ENCODE measurements at places on chromosomes 1 and 21.
A peak's percentile ranks its signal among the peaks of the same experiment; 100 is the strongest.

DNA sequence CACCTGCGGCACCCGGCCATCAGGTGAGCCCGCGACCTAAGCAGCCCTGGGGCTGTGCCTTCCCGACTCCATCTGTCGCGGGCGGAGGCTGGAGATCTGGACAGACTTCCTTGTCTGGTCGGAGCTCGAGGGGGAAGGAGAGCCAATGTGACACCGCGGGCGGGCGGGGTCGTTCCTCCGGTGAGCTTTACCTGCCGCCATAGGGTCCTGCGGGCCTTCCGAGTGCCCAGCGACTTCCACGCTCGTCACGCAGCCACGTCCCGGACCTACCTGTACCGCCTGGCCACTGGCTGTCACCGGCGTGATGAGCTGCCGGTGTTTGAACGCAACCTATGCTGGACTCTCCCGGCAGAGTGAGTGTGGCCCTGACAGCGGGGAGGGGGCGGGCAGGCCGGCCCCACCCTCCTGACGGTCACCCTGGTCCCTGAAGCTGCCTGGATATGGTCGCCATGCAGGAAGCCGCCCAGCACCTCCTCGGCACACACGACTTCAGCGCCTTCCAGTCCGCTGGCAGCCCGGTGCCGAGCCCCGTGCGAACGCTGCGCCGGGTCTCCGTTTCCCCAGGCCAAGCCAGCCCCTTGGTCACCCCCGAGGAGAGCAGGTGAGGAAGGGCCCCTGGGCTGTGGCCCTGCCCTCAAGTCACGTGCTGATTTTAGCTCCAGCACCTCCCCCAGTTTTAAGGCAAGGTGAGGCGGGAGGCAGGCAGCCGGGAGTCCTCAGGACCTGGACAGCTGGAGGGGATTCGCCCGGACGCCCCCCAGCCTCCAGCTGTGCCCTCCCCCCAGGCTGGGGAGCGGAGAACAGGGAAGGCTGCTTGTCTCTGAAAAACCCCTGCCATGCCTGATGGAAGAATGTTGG, 1.1 kb downstream of the PUSL1 start:
- peak; percentile 34 for DNase-seq
- peaks cover 11% of the 10 kb centered on the region for H3K36me3 ChIP-seq
- peaks cover 25% of the 10 kb centered on the region for H3K4me1 ChIP-seq
- H3K4me3 ChIP-seq, result peak overlapping the region; percentile 76
- peak overlapping the region; percentile 83 for H3K27ac ChIP-seq

DNA sequence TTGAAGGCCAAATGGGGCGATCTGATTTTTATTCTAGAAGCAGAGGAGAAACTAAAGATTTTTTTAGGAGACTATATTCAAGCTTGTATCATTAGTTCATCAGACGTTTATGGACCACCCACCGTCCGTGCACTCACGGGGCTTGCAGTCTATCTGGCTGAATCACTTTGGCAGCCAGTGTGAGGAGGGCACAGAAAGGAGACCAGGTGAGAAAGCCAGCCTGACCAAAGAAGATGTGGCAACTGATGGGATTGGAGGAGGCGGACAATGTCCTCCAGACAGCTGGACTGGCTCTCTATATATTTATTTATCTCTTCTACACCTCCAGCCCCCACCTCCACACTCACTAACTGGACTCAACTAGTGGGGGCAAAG, 822 bp upstream of the ELOVL1 start:
- no peaks in the 10 kb centered on the region for H3K27me3 ChIP-seq
- no peak for DNase-seq
- H3K36me3 ChIP-seq, result peaks cover 35% of the 10 kb centered on the region
- H3K4me1 ChIP-seq, result peaks cover 47% of the 10 kb centered on the region
- peak overlapping the region; percentile 93 for H3K27ac ChIP-seq
- peak overlapping the region; percentile 79 for H3K4me3 ChIP-seq

- H3K36me3 ChIP-seq, result no peaks in the 10 kb centered on the region
- H3K27me3 ChIP-seq, result no peaks in the 10 kb centered on the region
- no peaks in the 10 kb centered on the region for H3K4me1 ChIP-seq
- H3K27ac ChIP-seq, result no peak overlapping the region
- H3K4me3 ChIP-seq, result no peak overlapping the region
These were observed 199.2 kb downstream of the HLX start for GRCh38 chr1:221078260-221078965.

DNA sequence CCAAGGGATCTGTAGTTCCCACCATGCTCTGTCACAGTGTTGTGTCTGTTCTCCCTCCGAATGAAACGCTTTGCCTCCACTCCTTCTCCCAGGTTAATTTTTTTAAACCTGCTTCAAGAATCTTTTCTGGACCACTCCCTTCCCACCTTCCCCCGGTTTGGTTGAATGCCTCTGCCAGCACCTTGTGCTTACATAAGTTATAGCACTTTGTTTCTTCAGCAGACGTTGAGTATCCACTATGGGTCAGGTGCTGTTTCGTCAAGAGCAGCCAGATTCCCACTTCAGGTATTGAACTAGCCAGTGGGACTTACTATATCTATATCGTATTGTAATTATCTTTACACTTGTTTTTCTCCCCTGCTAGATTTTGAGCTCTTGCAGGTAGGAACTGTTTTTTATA, 27.6 kb downstream of the TTF2 start:
- peaks cover under 1% of the 10 kb centered on the region for H3K4me1 ChIP-seq
- H3K4me3 ChIP-seq, result no peak overlapping the region
- peaks cover 49% of the 10 kb centered on the region for H3K36me3 ChIP-seq

GRCh38 chr1:46205791-46206190, 2.7 kb downstream of the LURAP1 start:
- no peak for DNase-seq
- no peak overlapping the region for H3K27ac ChIP-seq
- H3K4me1 ChIP-seq, result peaks cover 17% of the 10 kb centered on the region
- H3K4me3 ChIP-seq, result no peak overlapping the region

- no peaks in the 10 kb centered on the region for H3K36me3 ChIP-seq
- DNase-seq, result no peak
- no peak overlapping the region for H3K27ac ChIP-seq
- no peak overlapping the region for H3K4me3 ChIP-seq
These were observed 21.8 kb upstream of the GPR153 start for GRCh38 chr1:6282577-6283270.

- no peaks in the 10 kb centered on the region for H3K36me3 ChIP-seq
- H3K4me3 ChIP-seq, result no peak overlapping the region
- DNase-seq, result no peak
- no peaks in the 10 kb centered on the region for H3K27me3 ChIP-seq
- H3K27ac ChIP-seq, result no peak overlapping the region
These were observed 253.8 kb downstream of the PCP4 start for GRCh38 chr21:40120940-40121575.

- DNase-seq, result no peak
- no peaks in the 10 kb centered on the region for H3K27me3 ChIP-seq
- H3K4me3 ChIP-seq, result no peak overlapping the region
- no peaks in the 10 kb centered on the region for H3K4me1 ChIP-seq
- H3K36me3 ChIP-seq, result no peaks in the 10 kb centered on the region
These were observed 114.5 kb downstream of the NUF2 start for GRCh38 chr1:163436140-163436812.

- no peak overlapping the region for H3K4me3 ChIP-seq
- peaks cover 27% of the 10 kb centered on the region for H3K36me3 ChIP-seq
- no peaks in the 10 kb centered on the region for H3K27me3 ChIP-seq
These were observed 5.6 kb downstream of the JAK1 start for GRCh38 chr1:64960731-64961130.

DNA sequence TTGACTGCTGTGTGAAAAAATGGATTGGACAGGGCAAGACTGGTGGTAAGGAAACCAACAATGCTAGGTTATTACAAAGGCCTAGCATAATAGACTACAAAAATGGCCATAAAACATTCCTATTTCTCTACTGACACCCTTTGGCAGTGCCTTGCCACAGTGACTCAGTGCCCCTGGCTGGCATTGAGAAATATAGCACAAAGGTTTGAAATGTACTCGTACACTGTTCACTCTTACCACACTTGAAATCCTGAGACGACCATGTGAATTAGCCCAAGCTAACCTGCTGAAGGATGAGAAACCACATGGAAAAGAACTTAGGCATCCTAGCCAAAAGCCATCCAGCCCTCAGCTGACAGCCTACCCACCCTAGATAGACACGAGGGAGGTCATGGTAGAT, 149.8 kb upstream of the PALMD start:
- no peaks in the 10 kb centered on the region for H3K36me3 ChIP-seq
- H3K4me1 ChIP-seq, result no peaks in the 10 kb centered on the region
- H3K27ac ChIP-seq, result no peak overlapping the region
- DNase-seq, result no peak

DNA sequence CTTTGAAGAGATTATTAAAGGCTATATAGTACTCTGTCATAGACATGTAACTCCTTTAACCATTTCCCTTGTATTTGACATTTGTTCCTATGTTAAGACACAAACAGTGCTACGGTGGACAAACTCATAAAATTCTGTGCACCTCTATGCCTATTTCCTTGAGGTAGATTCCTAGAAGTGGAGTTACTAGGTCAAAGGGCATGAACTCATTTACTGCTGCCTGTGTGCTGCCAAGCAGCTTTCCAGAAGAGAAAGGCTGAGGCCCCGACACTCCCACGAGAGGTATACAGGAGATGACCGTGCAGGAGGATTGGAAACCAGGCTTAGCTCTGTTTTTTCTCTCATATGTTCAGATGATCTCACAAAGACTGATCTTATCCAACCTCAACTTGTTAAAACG, 34.4 kb upstream of the TENT5C start:
- no peak overlapping the region for H3K27ac ChIP-seq
- peaks cover 16% of the 10 kb centered on the region for H3K27me3 ChIP-seq
- DNase-seq, result no peak
- H3K4me3 ChIP-seq, result no peak overlapping the region

- no peak overlapping the region for H3K4me3 ChIP-seq
- peaks cover 36% of the 10 kb centered on the region for H3K27me3 ChIP-seq
- no peaks in the 10 kb centered on the region for H3K36me3 ChIP-seq
- no peak for DNase-seq
- H3K27ac ChIP-seq, result no peak overlapping the region
These were observed 133.9 kb downstream of the PLXNA2 start for GRCh38 chr1:208110296-208110695.

GRCh38 chr1:17282836-17283235, 25.2 kb upstream of the PADI4 start:
- no peak for DNase-seq
- no peaks in the 10 kb centered on the region for H3K4me1 ChIP-seq
- no peak overlapping the region for H3K4me3 ChIP-seq
- peaks cover 37% of the 10 kb centered on the region for H3K27me3 ChIP-seq
- H3K36me3 ChIP-seq, result no peaks in the 10 kb centered on the region

- no peak overlapping the region for H3K4me3 ChIP-seq
- no peaks in the 10 kb centered on the region for H3K27me3 ChIP-seq
- H3K36me3 ChIP-seq, result peaks cover 24% of the 10 kb centered on the region
- DNase-seq, result no peak
- no peak overlapping the region for H3K27ac ChIP-seq
- H3K4me1 ChIP-seq, result peaks cover 42% of the 10 kb centered on the region
These were observed 34.5 kb downstream of the SPEN start for GRCh38 chr1:15881961-15882360.

DNA sequence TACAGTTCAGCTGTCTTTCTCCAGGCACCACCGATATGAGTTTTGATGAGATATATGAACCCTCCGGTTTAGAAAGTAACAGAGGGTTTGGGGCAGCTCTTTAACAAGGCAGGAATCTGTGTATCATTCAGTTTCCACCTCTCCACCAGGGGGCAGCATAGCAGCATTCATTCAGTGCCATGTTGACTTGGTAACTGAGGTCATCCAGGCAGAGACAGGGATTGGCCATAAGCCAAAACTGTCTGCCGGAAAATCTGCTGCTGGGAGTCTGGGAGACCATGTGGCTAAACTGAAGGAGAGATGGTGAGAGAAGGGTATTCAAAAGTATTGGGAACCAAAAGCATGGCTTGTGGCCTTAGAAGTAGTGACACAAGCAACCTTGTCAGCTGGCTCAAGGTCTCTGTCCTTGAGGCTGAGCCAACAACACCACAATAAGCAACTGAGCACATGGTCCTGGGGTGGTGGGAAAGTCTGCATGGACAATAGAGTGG, 98.5 kb downstream of the LMX1A start:
- H3K36me3 ChIP-seq, result no peaks in the 10 kb centered on the region
- H3K27ac ChIP-seq, result no peak overlapping the region
- no peaks in the 10 kb centered on the region for H3K4me1 ChIP-seq
- H3K27me3 ChIP-seq, result peaks cover 10% of the 10 kb centered on the region
